ENCODE measurements at places on chromosomes 6 and 20.

DNA sequence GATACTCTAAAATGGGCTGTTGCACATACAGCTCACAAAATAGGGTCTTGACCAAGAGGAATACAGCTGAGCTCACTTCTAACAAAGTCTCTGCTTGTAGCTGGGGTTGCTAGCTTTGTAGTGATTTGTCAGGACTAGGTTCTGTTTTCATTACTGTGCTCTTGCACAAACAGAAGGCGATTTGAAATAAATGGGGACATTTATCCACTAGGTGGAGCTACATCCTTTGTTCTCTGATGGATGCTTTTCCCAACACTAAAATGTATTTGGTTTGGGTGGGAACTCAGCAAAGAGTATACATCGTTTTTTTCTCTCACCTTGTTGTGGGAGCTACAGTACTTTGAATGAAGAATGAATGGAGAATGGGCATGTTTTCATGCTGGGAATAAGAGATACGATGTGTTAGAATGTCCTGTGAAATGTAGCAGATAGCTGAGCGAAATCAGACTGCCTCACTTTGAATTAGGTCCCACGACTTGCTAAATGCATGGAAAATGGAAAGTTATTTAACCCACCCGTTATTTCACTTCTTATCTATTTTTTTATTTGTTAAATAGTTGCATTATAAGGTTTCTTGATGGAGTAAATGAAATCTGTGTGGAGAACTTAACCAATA, 494.7 kb upstream of the MAP3K7 start:
- DNase-seq, result no peak

- DNase-seq, result no peak
Observed at GRCh38 chr6:163739408-163739725, 324.8 kb downstream of the QKI start.

- no peak for DNase-seq
Observed at GRCh38 chr6:51301962-51302361, 483.3 kb downstream of the TFAP2B start.

DNA sequence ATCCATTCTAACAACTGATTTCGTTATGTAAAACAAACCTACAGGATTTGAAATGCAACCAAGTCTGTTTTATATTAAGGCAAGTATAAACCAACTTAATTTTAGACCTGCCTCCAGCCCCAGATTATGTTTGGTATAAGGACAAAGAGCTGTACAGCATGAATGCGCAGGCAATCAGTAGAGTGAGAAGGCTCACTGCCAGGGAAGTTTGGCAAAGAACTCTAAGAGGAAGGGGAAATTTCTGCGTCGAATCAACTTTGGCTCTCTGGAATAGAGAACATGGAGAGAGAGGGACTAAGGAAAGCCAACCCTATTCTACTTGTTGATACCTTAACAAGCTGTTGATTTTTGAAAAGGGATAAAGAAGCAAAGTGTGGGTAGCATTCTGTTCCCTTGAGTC, 96.9 kb upstream of the FOXO3 start:
- no peak for DNase-seq

DNA sequence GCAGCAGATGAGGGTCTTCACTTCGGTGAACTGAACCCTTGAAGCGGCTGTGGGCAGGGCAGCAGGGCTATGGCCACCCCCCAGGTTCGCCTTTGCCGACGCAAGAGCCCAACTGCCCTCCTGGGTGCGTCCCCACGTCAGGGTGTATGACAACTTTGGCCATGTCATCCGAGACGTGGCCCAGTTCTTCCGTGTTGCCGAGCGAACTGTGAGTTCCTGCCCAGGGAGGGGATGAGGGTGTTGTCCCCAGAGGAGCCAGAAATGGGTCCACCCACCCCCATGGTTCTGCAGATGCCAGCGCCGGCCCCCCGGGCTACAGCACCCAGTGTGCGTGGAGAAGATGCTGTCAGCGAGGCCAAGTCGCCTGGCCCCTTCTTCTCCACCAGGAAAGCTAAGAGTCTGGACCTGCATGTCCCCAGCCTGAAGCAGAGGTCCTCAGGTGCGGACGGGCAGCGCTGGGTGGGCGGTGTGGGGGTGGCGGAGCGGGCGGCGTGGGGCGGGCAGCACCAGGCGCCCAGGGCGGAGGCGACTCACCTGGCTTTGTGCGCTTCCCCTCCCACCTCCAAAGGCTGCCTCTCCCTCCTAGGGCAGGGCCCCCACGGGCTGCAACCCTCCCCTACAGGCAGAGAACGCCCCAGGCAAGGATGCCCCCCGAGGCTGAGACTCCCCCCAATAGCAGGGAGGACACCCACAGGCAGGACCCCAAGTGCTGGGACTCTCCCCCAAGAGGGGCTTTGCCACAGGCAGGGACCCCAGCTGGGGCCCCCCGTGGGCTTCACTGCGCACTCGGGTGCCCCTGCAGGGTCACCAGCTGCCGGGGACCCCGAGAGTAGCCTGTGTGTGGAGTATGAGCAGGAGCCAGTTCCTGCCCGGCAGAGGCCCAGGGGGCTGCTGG, 6.2 kb upstream of the TNFRSF6B start:
- DNase-seq, result no peak

DNA sequence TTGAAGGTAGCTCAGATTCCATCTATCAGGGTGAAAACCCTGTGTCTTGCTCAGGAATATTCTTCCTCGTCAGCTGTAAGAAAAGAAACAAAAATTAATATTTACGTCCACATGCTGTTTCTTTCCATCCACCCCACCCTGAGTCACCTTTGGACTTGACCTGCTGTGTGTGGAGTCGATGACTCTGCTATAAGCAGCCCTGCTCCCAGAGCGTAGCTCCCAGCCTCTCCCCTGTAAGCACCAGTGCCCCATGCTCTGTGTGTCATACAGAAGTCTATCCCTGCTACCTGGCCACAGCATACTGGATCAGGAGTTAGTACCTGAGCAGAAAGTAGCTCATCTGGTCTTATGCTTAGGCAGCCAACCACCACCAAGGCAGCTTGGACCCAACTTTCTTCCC, 223.6 kb downstream of the SOD2 start:
- DNase-seq, result no peak

DNA sequence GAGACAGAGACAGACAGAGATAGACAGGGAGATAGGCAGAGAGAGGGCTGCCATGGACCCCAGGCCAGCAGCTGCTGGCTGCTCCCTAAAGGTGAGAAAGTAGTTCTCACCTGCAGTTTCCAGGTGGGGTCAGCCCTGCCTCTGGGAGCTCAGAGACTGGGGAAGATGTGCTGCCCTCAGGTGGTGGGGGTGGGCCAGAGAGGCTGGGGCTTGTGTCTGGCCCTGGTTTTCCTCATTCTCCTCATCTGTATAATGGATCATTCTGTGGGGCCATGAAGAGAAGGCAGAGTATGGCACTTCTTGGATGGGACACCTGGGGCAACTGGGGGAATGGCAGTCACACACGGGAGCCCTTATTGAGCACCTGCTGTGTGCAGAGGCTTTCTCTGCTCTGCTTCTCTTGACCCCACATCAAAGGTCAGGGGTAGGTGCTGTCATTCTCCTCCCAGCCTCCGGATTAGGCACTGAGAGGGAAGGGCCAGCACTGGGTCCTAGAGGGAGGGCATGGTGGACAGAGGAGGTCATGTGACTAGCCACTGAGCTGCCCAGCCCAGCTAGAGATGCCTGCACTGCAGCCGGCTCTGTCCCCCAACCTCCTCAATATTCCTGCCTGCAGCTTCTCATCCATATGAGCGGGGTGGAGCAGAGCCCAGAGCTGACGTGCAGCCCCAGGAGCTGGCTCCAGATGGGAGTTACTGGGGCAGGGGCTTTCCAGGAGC, 4.1 kb downstream of the ANGPT4 start:
- DNase-seq, result no peak

- DNase-seq, result no peak
Observed at GRCh38 chr6:122878796-122879195, 89.7 kb downstream of the SMPDL3A start.

- DNase-seq, result no peak
Observed at GRCh38 chr6:34213772-34214171, 22.9 kb upstream of the HMGA1 start.

DNA sequence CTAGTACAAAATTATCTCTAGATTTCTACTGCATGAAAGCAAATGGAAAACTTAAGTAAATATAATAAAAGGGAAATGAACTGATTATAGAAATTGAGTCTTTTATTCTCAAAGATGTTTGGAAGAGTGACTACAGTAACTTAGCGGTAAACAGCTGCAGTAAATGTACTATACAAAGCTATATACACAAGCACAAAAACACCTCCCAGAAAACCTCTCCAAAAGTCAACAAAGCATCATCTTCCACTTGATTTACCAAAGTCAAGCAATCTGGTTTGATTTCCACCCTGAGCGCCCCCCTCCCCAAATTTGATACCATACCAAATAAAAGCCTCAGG, 142.1 kb upstream of the SHLD1 start:
- DNase-seq, result no peak

DNA sequence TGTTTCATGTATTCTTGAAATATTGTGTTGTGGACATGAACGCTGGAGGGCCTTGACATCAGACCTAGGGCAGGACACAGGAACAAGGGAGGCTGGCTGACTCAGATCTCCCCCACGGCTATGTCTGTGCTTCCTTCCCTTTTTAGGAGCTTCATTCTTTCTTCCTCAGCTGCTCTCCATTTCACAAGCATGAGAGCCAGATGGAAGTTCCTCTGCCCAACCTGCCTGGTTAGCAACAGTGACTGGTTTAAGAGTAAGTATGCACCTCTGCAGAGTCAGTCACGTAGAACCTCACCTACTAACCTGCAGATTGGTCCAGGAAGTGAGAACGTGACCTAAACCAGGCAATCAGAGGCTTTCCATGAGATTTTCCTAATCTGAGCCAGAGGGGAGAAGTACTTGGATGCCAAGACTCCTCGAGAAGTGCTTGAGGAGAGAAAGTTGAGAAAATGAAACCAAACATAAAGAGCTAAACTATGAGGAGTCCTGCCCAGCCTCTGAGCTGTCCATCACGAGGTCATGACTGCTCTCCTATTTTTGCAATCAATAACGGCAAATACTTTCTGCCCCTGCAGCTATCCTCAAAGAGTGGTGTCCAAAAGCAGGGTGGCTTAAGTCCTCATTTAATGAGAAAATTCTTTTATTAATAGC, 465.2 kb upstream of the CITED2 start:
- DNase-seq, result no peak

- no peak for DNase-seq
Observed at GRCh38 chr20:6576726-6577125, 190.8 kb upstream of the BMP2 start.

GRCh38 chr6:26269531-26270485, 95.2 kb upstream of the BTN3A2 start:
- no peak for DNase-seq

- no peak for DNase-seq
Observed at GRCh38 chr20:19734811-19735210, 23.2 kb upstream of the RIN2 start.

DNA sequence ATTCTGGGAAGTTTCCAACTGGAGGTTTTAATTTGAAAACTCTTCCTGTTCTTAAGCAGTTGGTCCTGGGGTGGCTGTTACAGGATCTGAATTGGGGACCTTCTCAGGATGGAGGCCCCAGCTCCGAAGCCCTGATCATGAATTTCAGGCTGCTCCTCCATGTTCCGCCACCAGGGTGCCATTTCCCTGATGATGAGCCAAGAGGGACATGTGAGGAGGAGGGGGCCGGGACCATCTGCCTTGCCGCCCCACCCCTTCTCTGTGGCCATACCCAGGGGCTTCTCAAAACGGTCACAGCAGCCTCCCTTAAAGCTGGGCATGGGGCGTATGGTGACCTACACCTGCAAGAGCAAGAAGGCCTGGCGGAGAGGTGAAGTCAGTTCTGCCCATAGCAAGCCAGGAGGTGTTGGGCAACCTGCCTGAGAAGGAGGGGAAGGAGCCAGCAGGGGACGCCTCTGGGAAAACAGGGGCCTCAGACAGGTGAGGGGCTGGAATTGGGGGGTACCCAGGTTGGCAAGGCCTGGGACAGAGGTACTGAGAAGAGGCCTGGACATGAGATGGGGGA, 3.6 kb upstream of the BAK1 start:
- no peak for DNase-seq

DNA sequence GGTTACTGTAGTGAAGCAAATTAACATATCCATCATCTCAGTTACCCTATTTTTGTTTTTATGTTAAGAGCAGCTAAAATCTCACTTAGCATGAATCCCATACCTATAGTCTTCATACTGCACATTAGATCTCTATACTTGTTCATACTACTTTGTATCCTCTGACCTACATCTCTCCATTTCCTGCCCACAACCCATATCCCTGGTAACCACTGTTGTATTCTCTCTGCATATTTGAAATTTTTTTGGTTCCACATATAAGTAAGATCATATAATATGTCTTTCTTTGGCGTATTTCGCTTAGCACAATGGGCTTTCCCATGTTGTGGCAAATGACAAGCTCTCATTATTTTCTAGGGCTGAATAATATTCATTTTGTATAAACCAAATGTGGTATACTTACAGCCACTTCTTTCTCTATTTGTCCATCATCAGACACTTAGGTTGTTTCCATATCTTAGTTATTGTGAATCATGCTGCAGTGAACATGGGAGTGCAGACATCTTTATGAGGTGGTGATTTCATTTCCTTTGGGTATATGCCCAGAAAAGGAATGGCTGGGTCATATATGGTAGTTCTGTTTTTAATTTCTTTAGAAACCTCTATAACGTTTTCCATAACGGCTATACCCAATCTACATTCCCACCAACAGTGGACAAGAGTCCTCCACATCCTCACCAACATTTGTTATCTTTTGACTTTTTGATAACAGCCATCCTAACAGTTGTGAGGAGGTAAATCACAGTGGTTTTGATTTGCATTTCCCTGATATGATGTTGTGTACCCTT, 39.8 kb downstream of the BACH2 start:
- no peak for DNase-seq

DNA sequence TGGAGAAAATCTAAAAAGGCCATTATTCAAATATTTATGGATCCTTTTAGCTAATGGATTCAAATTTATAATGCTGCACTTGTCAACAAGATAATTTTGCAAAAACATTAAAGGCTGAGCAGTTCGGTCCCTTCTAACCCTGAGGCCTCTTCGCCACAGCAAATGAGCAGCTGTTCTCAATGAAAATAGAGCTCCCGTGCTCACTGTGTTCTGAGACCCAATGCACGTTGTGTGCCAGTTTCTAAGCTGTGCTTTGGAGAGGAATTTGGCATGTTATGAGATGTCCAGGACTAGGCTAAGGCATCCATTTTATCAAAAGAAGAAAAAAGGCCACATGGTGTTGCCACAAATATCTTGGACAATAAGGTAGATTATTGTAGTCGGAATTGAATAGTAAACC, 220.1 kb upstream of the TSHZ2 start:
- no peak for DNase-seq

- no peak for DNase-seq
Observed at GRCh38 chr20:2874456-2874855, 1.2 kb downstream of the PTPRA start.

GRCh38 chr6:133817460-133818047, 71.4 kb upstream of the TCF21 start:
- no peak for DNase-seq
